ENCODE measurements at places on chromosomes 6 and 20. TPM values are rescaled to one million over a fixed set of nuclear protein-coding genes. Genes with fewer than 3 reads are reported as not detected.

DNA sequence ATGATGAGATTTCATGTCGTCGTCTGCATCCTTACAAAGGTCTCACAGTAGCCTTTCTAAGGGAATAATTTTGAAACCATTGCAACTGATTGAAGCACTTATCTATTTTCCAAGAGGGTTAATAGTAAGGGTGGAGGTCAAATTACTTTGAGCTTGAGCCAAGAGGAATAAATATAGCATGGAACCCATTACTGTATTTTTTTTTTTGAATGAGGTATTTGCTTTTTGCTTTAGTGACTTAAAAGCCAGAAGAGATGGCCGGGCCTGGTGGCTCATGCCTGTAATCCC is 78.3 kb downstream of the SCAND1 start:
- no peak for DNase-seq

DNA sequence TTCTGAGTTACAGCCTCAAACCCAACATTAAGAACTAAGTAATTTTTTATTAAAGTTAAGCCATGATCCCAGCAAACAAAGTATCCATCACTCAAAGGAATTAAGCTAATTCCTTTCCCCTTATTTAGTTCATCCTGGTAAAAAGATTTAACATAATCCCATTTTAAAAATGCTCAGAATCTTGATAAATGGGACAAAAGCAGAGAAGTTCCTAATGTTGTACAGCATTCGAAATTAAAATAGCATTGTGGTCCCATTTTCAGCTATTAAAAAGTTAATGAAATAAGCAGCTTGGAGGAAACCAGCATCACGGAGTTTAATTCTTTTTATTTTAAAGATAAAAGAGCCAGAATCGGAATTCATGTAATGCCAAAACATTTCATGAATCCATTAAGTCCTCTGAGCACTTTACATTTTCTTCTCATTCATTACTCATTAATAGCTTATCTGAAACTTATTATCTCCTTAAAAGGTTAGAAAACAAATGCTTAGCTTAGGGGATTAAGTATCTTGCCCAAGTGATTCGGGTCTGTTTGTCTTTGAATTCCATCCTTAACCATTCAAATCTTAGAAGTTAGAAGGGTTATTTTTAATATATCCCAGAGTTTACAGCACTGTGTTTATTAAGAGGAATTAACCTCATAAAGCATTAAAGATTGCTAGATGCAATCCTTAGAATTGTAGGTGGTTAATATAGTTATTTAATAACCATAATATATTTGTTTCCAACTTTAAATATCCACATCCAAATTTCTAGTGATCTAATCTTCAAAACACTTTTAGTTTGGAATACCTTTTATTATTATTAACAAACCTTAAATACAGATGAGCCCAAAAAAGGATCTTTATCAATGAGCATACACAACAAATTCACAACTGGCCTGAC is 11.2 kb downstream of the RBM39 start:
- DNase-seq: no peak

DNA sequence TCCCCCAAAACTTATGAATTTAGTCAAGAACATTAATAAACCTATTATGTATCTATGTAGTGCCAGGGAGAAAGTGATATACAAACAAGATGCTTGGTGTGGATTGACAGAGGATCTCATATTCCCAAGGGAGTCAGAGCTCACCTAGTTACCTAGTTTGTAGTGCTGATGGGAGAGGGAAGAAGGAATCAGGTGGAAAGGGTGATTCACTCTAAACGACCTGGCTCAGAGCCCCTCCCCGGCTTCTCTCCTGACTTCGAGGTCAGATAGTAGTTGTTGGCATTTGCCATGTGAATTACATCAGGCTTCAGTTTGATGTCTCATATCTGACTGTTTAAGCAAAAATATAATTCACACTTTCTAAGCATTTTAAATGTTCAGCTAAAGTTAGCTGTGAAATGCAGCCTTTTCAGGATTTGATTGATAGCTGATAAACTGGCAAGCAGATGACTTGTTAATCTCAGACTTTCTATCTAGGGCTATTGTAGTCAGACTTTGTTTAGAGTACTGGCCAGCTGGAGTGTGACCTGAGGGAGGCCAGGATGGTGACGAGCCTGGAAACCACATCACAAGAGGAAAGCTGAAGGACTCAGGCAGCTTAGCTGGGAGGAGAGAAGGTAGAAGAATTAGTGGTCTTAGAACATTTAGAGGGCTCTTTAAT is 123.7 kb downstream of the AKAP7 start:
- no peak for DNase-seq

DNA sequence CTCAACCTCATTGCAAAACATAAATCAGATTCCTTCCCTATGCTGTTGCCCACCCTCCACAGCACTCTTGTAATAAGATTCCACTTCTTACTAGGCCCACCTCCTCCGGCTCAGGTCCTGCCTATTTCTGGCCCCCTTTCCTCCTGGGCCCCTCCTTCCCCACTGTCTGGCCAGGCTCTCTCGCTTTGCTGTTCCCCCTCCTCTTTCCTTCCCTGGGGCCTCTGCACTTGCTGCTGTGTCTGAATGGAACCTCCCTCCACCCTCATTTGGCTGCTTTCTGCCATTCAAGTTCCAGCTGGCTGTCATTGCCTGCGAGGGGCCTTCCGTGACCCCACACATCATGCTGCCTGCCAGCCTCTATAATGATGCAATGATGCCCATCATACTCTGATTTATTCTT is 38.9 kb downstream of the ARHGAP40 start:
- no peak for DNase-seq

DNA sequence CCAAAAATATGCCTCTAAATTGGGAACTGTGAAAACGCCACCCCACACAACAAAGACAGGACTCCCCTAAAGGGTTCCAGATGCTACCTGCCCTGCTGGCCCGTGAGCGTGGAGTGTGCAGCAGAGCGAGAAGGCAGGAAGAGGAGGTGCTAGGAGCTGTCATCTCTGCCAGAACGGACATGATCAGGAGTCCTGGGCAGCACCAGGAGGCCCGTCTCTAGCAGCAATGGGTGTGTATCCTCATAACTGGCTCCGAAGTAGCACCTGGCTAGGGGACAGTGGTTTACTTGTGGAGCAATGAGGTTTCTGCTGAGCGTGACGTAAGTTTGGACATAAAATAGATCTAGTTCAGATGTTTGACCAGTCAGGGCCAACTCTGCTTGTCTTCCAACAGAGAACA is 226.0 kb downstream of the CDH4 start:
- DNase-seq: no peak

KATNA1 gene
- 15.0 TPM for polyA plus RNA-seq

HSPA1L gene
- polyA plus RNA-seq: 6.1 TPM
